ENCODE measurements at places on chromosomes 11 and 22.

DNA sequence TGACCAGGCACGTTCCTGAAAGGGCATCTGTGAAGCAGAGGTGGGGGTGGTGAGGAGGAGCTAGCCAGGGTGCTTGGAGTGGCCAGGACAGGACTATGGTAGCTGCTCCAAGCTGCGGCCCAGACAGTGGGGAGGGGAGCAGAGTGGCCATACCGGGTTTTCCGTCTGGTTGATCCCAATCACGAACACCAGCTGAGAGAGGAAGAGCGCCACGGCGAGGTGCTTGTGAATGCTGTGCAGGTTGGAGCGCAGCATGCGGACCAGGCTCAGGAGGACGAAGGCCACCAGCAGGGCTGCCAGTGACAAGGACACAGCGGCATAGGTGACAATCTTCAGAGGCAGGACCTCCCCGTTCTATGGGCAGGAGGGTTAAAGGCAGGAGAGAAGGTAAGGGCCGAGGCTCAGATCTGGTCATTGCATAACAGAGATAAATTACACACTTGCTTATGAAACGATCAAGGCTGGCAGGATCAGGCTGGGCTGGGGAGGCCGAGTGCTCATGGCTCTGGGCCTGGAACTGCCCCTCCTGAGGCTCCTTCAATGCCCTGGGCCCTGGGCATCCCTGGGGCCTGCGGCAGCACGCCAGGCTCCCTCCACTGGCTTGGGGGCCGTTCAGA, 41.5 kb downstream of the TRMU start:
- no peak for DNase-seq

GRCh38 chr11:103737747-103738146, 298.7 kb upstream of the DDI1 start:
- no peak for DNase-seq

GRCh38 chr22:38490915-38491314, 15.2 kb downstream of the DDX17 start:
- no peak for DNase-seq

GRCh38 chr22:40020956-40021355, 26.2 kb downstream of the FAM83F start:
- no peak for DNase-seq

- no peak for DNase-seq
Measured at GRCh38 chr22:35537232-35537631, 3.4 kb upstream of the RASD2 start.

DNA sequence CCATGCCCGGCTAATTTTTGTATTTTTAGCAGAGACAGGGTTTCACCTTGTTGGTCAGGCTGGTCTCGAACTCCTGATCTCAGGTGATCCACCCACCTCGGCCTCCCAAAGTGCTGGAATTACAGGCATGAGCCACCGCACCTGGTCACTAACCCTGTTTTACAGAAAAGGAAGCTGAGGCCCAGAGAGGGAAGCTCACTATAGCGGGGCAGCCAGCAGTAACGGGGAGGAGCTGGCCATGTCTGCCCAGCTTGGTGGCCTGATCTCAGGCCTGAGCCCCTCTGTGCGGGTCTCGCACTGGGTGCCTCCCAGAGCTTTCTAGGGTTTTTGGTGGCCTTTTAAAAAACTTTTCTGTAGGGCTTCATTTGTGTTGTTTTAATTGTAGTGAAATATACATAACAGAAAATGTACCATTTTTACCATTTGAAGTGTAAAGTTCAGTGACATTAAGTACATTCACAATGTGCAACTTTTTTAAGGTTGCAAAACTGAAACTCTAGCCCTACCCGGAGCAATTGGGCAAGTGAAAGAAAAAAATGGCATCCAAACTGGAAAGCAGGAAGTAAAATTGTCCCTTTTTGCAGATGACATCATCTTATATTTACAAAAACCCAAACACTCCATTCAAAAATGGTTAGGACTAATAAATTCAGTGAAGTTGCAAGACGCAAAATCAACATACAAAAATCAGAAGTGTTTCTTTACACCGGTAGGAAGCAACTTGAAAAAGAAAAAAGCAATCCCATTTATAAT, 14.5 kb upstream of the CYTH4 start:
- no peak for DNase-seq

Measured in stimulated activated CD4-positive, alpha-beta T cell treated with anti-CD3 and anti-CD28 coated beads, TNF-alpha, amount 100 ng/mL, for 24 hours (primary cell).